ENCODE measurements at places on chromosomes 3 and 15. TPM values are rescaled to one million over a fixed set of nuclear protein-coding genes. Genes with fewer than 3 reads are reported as not detected.

- DNase-seq = no peak
Measured at GRCh38 chr3:195124378-195124992, 146.5 kb downstream of the XXYLT1 start.

DNA sequence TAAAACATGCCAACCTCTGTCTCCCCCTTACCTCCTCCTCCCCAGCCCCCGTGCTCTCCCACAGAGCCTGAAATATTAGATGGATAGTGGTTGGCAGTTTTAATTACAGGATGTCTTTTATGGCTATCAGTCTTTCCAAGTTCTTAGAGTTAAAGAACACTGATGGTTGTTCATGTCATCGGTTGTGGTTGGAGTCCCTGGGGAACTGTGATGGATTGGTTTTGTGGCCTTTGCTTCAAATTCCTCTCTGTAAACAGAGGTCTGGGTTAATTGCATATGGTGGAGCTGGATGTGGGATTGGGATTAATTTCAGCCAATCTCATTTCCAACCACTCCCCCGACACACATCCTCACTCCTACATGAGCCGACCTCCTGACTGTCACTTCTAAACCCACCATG is 164.5 kb upstream of the PROK2 start:
- DNase-seq = peak; percentile 11

DNA sequence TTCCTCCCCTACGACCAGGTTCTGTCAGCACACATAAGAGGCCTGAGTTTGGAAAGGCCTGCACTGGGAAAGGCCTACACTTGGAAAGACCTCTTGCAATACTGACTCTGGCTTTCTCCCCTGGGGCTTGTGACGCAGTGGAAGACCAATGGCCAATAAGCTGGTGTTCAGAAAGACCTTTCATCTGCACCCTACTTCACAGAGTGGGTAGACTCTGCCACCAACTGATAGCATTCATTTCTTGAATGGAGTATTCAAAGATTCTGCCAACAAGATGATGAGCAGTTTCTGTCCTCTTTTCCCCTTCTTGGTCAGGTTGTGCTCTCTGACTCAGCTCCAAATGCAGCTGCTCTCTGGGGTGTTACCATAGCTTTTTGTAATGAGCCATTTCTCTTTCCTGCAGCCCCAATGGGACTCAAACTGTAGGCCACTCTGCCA is 48.8 kb downstream of the TIPARP start:
- DNase-seq = no peak

DNA sequence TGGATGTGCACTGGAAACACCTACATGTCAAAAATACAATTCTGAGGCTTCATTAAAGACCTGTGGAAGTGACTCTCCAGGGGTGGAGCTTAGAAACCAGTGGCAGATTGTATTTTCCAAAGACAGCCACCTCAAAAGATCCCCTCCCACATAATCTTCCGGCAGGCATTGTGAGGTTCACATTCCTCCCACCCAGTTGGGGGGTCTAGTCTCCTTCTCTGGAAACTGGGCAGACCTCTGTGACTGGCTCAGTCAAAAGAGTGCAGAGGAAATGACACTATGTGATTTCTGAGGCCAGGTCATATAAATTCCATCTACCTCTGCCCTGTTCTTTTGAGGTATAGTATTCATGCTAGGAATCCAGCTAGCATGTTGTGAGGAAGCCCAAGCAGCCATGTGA is 1.9 kb upstream of the CFAP92 start:
- no peak for DNase-seq

- DNase-seq = peak; percentile 32
Measured at GRCh38 chr15:64749167-64749566, 26.2 kb downstream of the RBPMS2 start.

- no peak for DNase-seq
Measured at GRCh38 chr3:172069478-172069877, 30.1 kb downstream of the FNDC3B start.

DNA sequence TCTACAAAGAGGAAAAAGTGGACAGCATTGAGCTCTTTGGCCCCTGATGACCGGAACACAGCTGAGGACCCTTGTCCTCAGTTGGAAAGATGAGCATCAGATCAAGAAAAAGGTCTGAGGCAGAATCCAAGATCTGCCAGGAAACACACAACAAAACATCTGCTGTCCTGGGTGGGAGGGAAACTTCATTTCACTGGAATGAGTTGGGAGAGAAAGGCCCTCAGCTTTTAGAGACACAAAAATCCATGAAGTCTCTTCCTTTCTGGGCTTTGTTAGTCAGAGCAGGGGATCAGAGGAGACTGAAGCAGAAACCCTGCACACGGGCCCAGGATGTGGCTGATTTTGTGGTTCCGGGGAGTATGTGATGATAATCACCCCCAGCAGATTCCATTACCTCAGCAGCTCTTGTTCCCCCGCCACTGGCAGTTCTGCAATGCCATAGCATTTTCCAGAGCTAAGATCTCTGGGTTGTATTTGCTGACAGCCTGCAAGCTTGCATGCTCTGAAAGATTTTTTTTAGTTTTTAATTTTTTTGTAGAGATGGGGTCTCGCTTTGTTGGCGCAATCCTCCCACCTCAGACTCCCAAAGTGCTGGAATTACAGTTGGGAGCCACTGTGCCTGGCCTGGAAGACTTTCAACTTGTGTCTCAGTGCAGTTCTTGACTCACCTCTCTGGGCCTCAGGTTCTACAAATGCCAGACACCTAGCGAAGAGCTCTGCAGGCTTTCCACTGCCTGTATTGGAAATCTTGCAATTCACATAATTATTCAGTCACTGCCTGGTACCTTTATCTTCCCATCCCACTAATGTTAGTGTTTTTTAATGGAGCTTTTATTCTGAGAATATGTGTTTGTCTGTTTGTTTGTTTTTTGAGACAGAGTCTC is 5.8 kb upstream of the TATDN2 start:
- peak; percentile 38 for DNase-seq

DNA sequence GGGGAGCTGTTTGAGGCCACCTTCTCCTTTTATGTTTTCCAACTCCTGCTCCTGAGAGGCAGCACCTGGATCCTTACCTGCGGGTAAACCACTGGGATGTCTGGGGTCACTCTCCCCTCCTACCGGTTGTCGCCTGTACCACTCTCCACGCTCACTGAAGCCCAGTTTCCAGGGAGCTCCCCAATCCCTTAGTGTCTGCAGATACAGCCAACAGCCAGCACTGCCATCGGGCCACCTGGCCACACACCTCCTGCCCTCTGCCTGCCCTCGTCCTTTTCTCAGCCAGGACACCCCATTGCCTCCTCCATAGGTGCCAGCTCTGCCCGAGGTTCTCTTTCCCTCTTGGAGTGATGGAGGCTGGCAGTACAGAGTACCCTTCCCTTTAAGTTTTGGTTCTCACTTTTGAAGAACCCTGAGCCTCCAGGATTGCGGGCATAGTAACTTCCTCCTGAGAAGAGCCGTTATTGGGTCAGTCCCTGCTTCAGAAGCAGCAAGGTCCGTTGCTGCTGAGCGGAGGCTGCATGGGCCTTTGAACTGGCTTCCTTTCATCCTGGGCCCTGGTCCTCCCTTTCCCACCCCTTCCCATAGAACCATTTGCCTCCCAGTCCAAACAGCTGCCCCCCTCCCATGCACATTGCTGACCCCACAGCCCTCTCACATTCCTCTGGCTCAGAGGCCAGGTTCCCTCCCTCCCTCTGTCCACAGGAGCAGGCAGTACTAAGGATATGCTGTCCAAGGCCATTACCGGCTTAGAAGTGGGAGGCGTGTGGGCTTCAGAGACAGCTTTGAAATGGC is 30.9 kb downstream of the ARNT2 start:
- no peak for DNase-seq

DNA sequence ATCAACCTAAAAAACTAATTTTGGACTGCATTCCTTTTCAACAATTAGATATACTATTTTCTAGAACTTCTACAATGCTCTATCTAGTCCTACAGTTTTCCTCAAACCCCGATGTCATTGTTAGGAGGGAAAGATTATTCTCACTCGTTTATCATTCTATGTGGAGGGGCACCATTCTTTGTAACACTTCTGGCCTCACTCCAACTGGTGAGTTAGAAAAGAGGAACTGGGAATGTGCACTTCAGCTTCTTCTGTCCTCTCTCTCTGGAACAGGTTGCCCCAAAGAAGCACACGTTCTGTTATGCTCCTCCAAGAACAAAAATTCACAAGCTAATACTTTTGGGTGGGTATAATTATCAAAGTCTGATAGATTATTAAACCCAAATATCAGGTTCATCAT is 137.9 kb downstream of the UACA start:
- no peak for DNase-seq

ANKRD34C gene
- total RNA-seq = not detected

SLC38A3 gene
- not detected for total RNA-seq

UACA gene
- total RNA-seq = 16.8 TPM

SEMA4B gene
- 17.1 TPM for total RNA-seq

ISLR gene
- total RNA-seq = 0.53 TPM
